ENCODE measurements at places on chromosomes 2 and 18.

- no peak for DNase-seq
These were observed 271.9 kb downstream of the NCKAP5 start for GRCh38 chr2:133296401-133296800.

DNA sequence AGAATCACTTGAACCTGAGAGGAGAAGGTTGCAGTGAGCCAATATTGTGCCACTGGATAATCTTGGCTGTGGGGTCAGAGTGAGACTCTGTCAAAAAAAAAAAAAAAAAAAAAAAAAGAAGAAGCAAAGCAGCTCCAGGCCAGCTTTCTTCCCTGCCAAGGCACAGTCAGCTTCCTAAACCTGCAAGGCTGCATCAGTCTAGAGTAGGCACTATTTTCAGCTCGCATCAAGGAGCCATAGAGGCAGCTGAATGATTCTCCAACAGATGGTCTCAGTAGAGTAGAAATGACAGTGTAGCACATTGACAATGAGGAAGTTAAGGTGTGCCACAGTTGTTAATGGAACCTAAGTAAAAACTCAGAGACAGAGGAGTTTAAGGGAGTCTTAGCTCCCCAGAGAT, 35.6 kb downstream of the BMP10 start:
- DNase-seq, result no peak

GRCh38 chr2:76326636-76327035, 615.9 kb upstream of the GCFC2 start:
- DNase-seq, result no peak

DNA sequence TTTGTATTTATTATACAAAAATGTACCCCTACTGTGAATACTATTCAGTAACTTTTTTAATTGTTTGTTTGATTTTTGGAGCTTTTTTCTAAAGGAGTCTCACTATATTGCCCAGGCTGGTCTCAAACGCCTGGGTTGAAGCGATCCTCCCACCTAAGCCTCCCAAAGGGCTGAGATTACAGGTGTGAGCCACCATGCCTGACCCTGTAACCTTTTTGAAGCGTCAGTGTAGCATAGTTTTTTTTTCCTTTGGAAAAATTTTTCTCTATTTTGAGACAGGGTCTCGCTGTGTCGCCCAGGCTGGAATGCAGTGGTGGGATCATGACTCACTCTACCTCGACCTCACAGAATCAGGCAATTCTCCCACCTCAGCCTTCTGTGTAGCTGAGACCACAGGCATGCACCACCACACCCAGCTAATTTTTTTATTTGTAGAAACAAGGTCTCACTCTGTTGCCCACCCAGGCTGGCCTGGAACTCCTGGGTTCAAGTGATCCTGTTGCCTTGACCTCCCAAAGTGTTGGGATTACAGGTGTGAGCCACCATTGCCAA, 2.0 kb downstream of the GMCL1 start:
- DNase-seq, result no peak

GRCh38 chr2:11753452-11753885, 7.0 kb downstream of the LPIN1 start:
- peak; percentile 91 for DNase-seq

- DNase-seq, result no peak
These were observed 59.0 kb downstream of the GPR39 start for GRCh38 chr2:132475615-132476014.

DNA sequence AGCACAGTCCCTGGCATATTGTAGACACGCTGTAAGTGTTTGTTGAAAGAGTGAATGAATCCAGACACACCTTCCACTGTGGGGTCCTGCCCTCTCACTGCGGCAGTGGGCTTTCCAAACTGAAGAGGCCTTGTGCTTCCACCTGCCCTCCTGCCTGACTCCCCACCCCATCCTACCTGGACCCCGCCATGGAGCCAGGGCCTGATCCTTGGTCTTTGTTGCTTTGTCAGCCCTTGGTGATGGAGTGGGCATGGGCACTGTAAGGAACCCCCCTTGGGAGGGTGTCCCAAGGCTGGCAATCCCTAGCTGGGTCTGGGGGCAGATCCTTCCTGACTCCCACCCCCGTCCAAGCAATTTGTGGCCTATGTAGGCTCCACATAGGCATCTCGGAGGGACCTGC, 33.1 kb downstream of the KLHL29 start:
- no peak for DNase-seq

- peak; percentile 31 for DNase-seq
These were observed 395.4 kb downstream of the EPHA4 start for GRCh38 chr2:221176667-221177066.

GRCh38 chr2:11556101-11556806, 22.4 kb downstream of the GREB1 start:
- no peak for DNase-seq

- no peak for DNase-seq
These were observed 89.3 kb downstream of the LIMS1 start for GRCh38 chr2:108623616-108624015.

DNA sequence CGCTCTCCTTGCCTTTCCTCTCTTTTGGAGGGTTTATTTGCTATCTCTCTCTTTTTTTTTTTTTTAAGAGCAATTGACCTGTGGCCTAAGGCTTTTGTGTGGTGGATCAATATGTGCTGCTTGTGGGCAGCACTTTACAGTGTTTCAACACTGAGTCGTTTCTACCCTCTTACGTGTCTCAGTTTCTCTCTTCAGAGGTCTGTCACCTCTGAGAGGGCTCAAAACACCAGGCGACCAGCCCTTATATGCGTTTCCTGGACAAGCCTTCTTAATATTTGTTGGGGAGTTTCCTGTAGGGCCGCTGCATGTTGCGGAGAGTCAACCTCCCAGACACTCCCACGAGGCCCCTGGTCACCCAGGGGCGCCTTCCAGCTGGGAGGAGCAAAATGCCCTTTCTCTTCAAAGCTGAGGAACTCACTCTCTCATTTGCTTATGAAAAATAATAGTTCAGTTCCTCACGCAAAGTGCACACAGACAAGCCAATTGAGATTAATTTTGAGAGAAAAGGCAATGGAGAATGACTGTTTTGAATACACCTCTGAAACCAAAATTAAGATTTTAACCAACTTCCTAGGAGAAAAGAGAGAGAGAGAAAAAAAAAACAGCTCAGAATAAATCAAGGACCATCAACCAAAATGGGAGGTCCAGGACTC, 96.3 kb upstream of the B3GNT2 start:
- no peak for DNase-seq

GRCh38 chr2:70936979-70937811, 1.5 kb downstream of the ATP6V1B1 start:
- peak; percentile 75 for DNase-seq

- no peak for DNase-seq
These were observed 44.4 kb downstream of the PTPN2 start for GRCh38 chr18:12839526-12840196.

DNA sequence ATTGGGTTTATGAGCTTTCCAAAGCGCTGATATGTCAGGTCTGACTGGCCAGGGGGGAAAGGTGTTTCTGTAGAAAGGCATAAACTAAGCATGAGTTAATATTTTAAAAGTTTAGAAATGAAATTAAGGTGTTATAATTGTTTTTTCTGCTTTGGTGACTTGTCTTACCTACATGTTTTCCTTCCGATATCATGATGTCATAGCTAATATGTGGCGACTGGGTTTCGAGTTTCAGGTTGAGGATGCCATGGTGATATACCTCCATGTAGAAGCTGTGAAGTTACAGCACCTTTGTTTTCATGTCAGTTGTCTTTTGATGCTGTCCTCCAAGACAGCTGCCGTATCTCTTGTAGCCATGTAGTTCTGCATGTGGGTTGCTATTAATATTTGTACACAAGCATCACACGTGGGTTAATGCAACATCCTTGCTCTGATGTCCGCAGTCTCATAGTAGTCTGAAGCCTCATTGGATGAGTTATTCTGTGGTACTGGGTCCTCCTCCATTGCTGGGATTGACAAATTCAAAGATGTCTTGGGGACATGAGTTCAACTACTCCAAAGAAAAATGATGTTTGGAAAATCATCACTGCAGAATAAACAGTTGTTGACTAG, 230.6 kb downstream of the PRKCE start:
- DNase-seq, result no peak

DNA sequence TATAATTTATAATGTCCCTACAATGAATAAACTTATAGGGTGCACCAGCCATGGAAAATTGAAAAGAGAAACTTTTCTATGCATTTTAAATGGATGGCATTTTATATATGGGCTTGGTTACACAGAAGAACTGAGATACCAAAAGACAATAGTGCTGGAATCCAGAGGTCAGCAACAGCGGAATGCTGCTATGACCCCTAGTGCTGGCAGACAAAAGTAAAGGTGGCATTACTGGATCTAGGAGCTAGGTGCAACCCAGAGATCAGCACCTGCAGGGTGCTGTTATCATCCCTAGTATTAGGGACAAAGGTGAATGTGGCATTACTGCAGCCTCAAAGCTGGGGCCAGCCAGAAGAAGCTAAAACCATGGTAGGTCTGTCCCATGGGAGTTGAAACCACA, 392.7 kb upstream of the ST6GAL2 start:
- no peak for DNase-seq
